GM12892 (cell line): ENCODE measurements at places on chromosomes 3 and 15.
A peak's percentile ranks its signal among the peaks of the same experiment; 100 is the strongest.

DNA sequence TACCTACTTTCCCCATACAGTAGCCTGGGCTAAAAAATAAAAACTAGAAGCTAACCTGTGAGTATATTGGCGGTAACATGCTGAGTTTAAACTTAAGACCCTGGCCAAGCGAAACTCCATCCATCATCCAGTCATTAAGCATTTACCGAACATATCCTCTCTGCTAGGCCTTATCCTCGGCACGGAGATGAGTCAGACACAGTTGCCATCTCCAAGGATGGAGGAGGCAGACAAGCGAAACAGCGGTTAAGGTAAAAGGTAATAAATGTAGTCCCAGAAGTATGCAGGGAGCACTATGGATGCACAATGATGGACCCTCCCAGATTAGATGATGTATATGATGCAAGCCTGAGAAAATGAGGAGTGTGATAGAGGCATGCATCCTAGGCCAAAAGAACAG, 143.6 kb downstream of the RYR3 start:
- no peak for DNase-seq

DNA sequence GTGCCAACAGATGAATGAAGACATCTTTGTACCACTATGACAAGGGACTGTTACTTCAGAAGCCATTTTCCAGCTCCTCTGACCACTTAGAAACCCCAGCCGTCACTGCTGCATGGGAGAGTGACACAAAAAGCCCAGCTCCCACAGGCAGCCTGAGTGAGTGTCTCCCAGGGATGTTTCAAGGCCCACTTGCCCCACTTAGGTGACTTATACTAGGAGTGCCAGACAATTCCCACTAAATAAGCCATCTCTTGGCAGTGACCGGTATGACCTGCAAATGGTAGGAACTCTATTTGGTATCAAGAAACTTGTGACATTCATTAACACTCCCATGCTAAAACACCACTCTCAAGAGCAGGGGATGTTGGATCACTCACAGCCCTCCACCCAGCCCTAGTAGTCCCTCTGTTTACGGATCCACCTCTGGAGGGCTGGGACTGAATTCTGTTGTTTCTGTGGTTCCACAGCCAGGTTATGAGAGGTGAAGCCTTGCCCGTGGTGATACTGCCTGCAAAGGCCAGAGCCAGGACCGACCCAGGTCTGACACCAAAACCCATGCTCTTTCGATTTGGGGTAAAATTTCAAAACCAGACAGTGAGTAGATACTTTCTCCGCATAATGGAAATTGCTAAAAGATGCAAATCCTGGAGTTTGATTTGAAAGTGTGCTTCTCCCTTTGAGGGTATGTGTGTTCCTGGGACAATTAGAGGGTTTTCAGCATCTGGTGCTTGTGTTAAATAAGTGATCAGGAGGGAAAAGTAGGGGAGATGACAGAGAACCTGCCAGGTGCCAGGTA, 14.5 kb downstream of the RBP1 start:
- DNase-seq: no peak

- DNase-seq: no peak
These were observed 20.7 kb downstream of the ITGA11 start for GRCh38 chr15:68411343-68411675.

GRCh38 chr3:73255609-73256029, 194.2 kb downstream of the EBLN2 start:
- no peak for DNase-seq

GRCh38 chr3:53346922-53347260, 452 bp downstream of the DCP1A start:
- no peak for DNase-seq

- DNase-seq: no peak
These were observed 32.4 kb upstream of the SPPL2A start for GRCh38 chr15:50797926-50798325.

- no peak for DNase-seq
These were observed 222.0 kb downstream of the NEK10 start for GRCh38 chr3:27147215-27147614.

DNA sequence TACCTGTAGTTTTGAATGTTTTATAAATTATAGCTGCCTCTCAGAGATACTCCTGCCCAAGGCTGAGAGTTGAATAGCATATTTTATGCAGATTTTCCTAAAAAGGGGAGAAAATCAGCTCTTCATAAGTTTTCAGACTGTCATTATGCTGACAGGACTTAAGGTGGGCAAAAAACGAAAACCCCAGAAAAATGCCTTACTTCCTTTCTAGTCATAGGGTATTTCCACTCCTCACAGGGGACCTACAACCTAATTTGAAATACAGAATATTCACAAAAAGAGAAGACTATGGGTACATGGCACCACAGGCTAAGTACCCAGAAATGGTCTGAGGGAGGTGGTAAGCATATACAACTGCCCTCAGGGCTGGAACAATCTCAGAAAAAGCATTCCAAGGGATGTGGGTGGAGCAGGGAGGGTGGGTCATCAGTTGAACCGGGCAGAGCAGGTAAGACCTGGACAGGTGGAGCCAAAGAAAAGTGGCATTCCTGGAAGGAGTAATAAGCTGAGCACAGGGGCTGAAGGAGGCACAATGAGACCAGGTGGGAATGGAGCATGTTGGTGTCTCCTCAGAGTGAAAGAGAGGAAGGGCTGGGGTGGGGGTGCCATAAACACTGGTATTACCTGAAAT, 10.6 kb upstream of the OXSR1 start:
- no peak for DNase-seq

DNA sequence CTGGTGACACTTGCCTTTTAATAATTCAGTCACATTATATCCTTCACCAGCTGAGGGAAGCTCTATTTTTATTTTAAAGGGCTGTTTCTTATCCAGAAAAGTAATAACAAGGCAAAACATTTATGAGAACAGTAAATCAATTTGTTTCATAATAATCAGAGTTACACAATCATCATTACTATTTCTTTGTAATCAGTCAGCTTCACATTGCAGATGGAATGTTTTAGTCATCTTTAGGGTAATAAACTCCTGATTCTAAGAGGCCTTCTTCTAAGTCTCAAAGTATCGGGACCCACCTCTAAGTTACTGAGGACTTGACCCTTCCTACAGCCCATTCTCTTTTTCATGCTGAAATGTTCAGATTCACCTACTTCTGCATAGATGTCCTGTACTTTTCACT, 298.3 kb upstream of the TGFBR2 start:
- DNase-seq: no peak

GRCh38 chr3:50503504-50504342, at the start of gene CACNA2D2:
TSS of gene CACNA2D2 (minus strand) at chr3:50503634. CDS start at chr3:50503423, 211 bp downstream.
- peak; percentile 54 for DNase-seq

GRCh38 chr3:181712226-181712552, 464 bp downstream of the SOX2 start:
- no peak for DNase-seq
